ENCODE measurements at places on chromosomes 6 and 20. TPM values are rescaled to one million over a fixed set of nuclear protein-coding genes. Genes with fewer than 3 reads are reported as not detected.

Gene TUBB2A
- total RNA-seq, result 7.7 TPM

Gene BCL2L1
- 248 TPM for total RNA-seq

Gene BHLHE23
- total RNA-seq, result not detected

Gene ANKRD6
- 2.3 TPM for total RNA-seq

Gene THBD
- not detected for total RNA-seq

Gene SYCP2L
- total RNA-seq, result not detected

Gene C6orf15
- total RNA-seq, result not detected

DNA sequence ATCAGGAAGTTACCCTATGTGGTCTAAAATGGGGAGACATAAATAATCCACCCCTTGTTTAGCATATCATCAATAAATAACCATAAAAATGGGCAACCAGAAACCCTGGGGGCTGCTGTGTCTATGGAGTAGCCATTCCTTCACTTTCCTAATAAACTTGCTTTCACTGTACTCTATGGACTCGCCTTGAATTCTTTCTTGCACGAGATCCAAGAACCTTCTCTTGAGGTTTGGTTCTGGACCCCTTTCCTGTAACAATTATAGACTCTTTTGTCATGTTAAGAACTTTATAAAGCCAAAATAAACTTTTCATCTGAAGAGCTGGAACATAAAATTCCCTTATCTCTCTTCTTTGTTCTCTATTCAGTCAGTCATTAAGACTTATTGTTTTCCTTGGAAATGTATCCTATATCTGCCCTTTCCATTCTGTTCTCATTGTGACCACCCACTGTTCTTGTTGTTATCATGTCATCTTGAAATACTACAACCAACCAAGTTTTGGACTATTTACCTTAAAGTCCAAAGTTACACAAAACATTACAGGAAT is 29.3 kb upstream of the ZBTB24 start:
- no peak for DNase-seq

DNA sequence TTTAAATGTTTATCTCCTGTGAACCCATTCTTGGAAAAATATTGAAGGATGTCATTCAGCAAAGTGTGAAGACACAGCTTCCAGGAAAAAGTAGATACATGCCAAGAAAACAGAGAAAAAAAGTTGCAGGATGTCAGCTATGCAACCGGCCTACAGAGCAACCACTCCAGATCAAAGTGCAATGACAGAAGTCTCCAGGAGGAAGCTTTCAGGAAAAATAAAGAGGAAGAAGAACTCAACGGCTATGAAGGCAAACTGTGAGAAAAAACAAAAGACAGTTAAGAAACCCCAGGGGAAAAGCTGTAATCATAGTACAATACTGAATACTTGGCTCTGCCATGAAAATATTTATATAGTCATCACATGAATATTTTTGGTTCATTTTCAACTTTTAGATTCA is 30.6 kb downstream of the REPS1 start:
- DNase-seq, result no peak

- no peak for DNase-seq
Measured at GRCh38 chr6:116287689-116288282, 8.1 kb upstream of the TSPYL1 start.

GRCh38 chr20:9884061-9884460 is 45.2 kb upstream of the PAK5 start:
- no peak for DNase-seq

- DNase-seq, result no peak
Measured at GRCh38 chr20:61745397-61746146, 320.1 kb downstream of the TAF4 start.

GRCh38 chr20:4341804-4342485 is 326.6 kb upstream of the RNF24 start:
- no peak for DNase-seq

DNA sequence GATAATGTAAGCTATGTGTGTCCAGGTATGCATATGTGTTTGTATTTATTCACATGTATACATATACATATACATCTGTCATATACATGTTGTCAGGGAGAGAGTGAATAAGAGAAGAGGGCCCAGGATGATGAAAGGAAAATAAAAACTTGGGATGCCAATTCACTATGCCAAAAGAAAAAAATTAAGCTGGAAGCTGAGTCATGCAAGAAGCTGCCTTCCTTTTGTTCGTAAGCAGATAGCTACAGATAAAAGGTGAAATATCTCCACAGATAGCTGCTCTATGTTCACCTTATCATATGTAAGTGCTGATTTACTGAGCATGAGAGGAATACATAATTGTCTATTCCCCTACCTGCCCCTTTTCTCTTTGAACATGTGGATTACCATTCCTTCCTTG is 579.9 kb downstream of the EPM2A start:
- no peak for DNase-seq

- no peak for DNase-seq
Measured at GRCh38 chr20:1660246-1660645, 2.7 kb upstream of the SIRPG start.

DNA sequence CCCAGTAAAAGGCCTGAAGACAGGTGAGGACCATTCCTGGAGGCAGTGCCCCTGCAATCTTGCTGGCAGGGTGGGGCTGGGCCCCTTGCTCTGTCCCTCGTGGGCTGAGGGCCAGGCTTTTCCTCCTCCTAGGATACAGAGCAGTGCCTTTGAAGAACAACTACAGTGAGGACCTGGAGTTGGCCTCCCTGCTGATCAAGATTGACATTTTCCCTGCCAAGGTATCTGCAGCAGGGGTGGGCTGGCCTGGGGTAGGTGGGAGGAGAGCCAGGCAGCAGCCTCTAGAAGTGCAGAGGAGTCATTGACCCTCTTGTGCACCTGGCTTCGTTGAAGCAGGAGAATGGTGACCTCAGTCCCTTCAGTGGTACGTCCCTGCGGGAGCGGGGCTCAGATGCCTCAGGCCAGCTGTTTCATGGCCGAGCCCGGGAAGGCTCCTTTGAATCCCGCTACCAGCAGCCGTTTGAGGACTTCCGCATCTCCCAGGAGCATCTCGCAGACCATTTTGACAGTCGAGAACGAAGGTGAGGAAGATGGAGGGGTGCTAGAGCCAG is 36.5 kb downstream of the PLCG1 start:
- DNase-seq, result peak; percentile 1

DNA sequence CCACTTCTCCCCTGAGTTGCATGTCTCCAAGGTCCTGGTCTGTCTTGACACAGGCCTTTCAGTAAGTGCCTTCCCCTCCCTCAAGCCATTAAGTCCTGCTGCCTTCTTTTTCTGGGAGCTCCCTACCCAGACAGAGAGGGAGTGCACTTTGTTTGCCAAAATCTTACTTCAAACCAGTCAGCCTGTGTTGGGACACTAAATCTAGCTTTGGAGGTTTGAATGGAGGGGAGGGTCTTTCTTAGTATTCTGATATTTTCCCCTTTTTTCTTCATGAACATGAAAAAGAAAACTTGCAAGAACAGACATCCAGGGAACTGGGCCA is 170.7 kb upstream of the PMEPA1 start:
- DNase-seq, result no peak

- no peak for DNase-seq
Measured at GRCh38 chr6:109373762-109374161, 8.5 kb downstream of the CD164 start.

DNA sequence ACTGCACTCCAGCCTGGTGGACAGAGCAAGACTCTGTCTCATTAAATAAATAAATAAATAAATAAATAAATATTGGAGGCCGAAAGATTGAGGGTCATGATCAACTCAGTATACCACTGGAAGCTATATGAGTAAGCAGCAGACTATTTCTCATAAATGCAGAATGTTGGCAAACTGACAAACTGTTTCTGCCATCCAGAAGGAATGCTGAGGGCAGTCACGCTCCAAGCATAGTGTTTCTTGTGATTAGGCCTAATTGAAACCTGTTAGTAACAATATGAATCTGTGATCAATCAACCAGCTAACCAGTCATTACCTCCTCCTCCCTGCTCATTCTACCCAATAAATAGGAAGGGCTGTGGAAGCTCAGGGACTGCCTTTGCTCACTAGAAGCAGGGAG is 15.2 kb upstream of the KCNK15 start:
- DNase-seq, result no peak

DNA sequence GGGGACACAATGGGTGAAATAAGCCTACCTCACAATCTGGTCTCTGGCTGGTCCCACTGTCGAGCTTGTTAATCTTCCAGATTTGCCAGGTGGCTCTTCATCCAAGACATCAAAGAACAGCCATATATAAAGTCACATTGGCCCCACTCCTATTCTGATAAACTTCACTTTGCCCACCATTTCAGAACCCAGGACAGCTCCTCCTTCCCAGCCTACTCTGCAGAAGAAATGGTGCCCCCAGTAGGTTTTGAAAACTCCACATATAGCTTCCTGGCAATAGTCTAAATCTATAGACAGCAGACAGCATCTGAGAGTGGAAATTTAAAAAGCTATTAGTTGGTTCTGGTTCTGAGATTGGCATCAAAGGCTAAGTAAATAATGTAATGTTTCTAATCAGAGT is 143.1 kb upstream of the PCSK2 start:
- no peak for DNase-seq

DNA sequence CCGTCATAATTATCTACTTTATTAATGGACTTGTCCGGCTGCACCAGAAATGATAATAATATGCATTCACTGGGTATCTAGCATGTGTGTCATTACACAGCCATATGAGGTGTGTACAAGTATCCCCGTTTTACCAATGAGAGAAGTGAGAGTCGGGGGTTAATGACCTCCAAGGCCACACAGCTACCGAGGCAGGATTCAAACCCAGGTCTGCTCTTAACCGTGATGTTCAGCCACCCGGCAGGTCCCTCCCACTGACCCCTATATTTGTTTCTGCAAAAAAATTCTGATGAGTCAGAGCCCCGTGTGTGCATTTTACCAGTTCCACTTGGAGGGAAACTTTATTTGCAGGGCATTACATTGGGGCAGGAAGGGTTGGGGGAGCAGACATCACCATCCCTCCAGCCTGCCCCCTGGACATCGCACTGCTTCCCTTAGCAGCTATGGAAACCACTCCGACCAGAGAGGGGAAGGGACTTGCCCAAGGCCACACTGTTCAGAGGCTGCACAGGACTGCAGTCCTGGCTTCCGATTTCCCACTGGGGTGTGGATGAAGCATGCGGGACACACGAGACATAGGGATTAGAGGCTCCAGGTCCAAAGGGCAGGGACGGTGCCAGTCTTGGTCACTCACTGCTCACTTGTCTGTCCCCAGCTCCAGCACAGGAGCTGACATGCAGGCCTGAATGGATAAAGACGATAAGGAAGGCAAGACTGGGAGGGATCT is 10.1 kb upstream of the SRC start:
- DNase-seq, result no peak

DNA sequence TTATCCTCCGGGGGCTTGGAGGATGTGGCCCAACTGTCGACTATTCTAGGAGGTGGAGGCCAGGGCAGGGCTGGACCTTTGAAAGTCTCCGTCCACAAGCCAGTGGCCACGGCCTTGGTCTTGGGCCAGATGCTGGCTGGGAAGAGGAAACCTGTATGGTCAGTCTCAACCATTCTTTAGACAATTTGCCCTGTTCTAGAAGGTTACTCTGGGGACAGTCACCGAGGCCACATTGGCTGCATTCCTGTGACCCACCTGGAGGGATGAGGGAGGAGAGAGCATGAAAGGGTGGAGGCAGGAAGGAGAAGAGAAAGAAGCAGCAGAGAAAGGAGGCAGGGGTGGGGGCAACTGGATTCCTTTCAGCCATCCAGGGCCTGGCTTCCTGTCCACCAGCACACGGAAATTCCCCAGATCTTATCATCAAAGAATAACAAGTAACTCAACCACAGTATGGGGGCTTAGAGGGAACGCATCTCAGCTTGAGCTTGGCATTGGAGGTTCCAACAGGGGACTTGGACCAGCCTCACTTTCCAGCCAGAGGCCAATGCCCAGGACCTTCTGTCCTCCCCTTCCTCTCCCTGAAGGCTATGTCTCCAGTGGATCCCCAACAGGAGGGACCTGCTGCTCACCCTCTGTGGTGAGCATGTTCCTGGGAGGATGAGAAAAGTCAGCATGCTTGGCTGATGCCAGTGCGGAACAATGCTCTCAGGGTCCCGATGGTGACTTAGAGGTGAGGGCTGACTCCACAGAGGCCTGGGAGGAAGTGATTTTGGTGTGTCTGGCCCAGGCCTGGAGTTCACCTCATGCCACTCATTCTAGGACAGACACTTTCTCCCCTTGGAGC is 30.4 kb downstream of the TGM2 start:
- no peak for DNase-seq

DNA sequence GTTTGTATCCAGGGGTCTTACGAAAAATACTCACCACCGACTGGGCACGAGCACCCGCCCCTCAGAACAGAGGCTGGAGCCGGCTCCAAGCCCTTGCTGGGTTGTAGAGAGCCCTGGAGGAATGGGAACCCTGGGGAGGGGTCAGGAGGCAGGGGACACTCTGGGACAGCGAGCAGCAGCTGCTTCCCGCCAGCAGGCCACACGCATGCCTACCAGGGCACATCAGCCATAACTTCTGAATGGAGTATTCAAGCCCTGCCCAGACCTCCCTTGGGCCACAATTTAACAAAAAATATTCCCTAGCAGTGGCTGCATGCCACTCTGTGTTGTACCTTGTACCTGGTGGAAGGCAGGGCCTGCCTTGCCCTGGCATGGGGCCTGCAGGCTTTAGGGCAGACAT is 31.6 kb upstream of the CD93 start:
- DNase-seq, result no peak

GRCh38 chr6:42279144-42279781 is 61.6 kb upstream of the MRPS10 start:
- DNase-seq, result no peak

Data from activated T-cell treated with anti-CD3 and anti-CD28 coated beads, Interleukin-2, amount 50 U/mL, for 4 hours (primary cell).